D341Med (cell line): ENCODE measurements at places on chromosomes 16 and 17.

DNA sequence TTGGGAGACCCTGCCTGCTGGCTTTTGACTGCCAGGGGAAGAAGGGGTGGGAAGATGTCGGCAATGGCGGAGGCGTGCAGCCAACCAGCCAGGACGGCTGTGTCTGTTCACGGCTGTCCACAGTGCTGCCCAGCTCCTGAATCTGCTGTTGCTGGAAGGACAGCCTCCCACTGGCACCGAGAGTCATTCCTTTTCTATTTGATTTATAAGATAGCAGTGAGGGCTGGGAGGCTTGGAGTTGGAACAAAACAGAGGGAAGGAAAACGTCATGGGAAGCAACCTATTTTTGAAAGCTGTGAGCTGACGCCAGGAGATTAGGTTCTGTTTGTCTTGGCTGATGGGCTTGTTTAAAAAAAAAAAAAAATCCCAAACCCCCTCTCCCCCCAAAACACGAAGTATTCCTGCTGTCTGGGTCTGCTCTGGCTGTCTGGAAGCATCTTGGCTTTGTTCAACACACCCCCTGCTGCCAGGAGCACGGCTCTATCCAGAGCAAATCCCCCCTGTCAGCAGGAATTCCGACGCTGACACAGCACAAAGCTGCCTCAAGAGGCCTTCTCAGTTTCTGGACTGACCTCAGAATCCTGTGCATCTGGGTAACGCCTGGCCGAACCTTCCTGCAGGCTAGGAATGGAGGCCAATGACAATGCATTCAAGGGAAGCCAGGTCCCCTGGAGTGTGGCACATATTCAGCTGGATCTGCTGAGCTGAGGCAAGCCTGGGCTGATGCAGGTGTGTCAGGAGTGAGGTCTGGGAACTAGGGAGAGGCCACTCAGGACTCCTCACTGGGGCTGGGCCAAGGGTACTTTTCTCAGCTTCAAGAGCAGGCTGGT lies 41.0 kb upstream of the SREBF1 start:
- no peak for DNase-seq

DNA sequence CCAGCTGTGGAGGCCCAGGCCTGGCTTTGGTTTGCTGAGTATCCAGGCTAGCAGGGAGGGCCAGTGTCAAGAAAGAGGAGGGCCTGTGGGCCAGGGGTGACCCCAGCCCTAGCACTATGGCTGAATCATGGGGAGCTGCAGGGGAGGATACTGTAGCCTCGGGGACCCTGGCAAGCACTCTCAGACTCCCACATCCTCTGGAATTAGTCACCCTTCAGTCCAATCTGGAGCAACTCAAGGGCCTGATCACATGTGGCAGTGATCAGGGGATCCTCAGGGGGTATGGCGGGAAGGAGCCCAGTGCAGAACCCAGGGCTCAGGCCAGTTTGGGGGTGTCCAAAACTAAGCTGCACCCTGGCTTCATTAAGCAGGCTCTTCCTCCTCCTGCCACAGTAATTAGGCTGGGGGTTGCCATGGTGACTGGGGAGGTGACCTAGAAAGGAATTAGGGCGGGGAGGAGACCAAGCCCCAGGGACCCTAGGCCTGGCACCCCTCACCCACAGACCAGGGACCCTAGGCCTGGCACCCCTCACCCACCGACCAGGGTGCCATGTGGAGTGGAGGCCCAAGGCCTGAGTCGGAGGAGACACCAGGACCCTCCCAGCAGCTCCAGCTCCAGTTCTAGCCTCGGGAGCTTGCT lies 5.8 kb downstream of the NLGN2 start:
- no peak for DNase-seq

DNA sequence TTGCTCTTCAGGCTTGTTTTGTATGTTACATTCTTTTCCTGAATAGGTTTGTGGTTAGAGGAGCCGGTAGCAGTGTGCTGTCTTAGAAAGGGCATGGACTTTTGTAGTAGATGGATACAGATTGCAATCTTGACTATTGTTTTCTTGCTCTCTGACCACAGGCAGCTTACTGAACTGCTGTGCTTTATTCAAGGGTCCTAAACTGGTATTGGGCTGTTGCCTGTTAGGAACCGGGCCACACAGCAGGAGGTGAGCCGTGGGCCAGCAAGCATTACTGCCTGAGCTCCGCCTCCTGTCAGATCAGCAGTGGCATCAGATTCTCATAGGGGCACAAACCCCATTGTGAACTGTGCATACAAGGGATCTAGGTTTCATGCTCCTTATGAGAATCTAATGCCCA lies 373.9 kb downstream of the CPPED1 start:
- no peak for DNase-seq

GRCh38 chr17:9361188-9361955 lies 214.2 kb downstream of the STX8 start:
- DNase-seq, result no peak

GRCh38 chr16:64589836-64590235 lies 532.0 kb downstream of the CDH11 start:
- DNase-seq, result no peak

GRCh38 chr16:35753559-35754390 lies 2294.4 kb downstream of the TP53TG3F start:
- DNase-seq, result no peak

- peak; percentile 27 for DNase-seq
Observed at GRCh38 chr17:72432143-72432621, 311.4 kb downstream of the SOX9 start.

- DNase-seq, result no peak
Observed at GRCh38 chr16:79269211-79269863, 331.2 kb downstream of the MAF start.

GRCh38 chr16:23651943-23652468 lies 10.7 kb downstream of the DCTN5 start:
- no peak for DNase-seq

- DNase-seq, result no peak
Observed at GRCh38 chr17:27846042-27846655, 45.8 kb upstream of the NOS2 start.

DNA sequence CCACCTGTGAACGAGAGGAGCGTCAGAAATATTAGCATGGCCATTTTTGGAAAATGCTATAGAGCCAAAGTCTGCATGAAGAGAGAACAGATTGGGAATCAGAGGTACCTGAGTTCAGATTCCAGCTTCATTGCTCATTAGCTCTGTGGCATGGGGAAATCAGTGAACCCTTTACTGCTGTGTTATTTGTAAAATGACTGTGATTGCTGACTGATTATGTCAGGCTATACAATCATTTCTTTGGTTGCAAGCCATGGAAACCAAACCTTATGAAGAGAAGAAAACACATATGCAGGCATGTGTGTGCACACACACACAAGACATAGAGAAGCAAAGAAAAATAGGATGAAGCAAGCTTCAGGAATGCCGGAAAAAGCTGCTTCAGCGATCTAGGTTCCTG lies 101.4 kb upstream of the HSBP1 start:
- no peak for DNase-seq

DNA sequence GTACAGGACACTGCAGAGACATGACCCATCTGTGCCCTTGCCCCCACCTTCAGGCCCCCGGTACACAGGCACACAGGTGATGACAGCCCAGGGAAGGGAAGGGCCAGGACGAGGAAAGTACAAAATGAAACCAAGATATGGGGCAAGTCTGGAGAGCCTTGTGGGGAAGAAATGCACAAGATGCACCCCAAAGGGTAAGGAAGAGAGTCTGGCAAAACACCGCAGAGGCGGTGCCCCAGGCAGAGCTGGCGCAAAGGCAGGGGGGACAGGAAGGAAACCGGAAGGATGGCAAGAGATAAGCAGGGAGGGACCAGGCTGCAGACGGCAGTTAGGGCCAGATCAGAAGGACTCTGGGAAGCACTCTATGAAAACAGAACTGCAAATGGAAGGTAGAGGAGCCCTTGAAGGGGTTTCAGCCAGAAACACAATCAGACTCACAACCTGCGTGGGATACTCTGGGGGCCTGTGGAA lies 81.4 kb downstream of the SLC39A11 start:
- DNase-seq, result no peak
